AG10803 (cell line): ENCODE measurements at places on chromosomes 11 and 22.

DNA sequence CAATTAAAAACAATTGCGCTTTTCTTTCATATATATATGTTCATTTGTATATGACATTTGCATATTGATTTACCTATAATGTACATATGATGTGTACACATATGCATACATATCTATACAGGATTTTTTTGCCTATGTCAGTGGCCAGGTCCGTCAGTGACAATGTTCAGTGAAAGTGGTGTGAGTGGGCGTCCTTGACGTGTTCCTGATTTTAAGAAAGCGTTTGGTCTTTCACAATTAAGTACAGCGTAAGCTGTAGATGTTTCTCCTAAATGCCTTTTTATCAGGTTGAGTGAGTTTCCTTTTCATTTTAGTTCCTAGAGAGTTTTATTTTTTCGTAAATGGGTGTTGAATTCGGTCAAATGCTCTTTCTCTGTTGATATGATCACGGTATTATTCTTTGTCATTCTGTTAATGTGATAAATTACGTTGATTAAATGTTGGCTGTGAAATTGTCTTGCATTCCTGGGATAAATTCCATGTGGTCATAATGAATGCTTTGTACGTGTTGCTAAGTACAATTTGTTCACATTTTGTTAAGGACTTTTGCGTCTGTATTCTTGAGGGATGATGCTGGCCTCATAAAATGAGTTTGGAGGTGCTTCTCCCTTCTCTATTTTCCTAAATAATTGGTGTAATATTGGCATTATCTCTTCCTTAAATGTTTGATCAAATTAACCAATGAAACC lies 10.6 kb upstream of the GNB1L start:
- DNase-seq, result no peak

DNA sequence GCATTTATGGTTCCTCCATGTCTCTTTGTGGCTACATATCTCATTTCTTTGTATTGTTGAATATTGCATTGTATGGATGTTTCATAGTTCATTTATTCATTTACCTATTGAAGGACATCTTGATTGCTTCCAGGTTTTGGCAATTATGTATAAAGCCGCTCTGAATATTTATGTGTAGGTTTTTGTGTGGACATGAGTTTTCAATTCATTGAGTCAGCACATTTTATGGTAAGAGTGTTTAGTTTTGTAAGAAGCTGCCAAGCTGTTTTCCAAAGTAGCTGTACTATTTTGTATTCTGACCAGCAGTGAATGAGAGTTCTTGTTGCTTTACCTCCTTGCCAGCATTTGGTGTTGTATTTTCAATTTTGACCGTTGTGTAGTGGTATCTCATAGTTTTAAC lies 39.2 kb downstream of the KDM2A start:
- peak; percentile 50 for DNase-seq

DNA sequence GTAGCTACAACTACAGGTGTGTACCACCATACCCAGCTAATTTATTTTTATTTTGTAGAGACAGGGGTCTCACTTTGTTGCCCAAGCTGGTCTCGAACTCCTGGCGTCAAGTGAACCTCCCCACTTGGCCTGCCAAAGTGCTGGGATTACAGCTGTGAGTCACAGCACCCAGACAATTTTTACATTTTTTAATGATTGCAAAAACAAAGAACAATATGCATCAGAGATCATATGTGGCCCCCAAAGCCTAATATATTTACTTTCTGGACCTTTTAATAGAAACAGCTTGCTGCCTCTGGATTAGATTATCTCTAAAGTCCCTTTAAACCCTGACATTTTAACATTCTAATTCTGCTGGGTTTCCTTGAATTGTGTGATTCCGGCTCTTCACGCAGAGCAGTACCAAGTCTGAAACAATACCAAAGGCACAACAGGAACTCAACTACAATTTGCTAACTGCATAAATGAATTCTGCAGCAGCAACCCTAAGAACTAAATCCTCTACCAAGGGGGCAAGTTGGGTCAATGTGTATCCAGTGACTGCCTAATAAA lies 25.0 kb downstream of the RAB30 start:
- peak; percentile 57 for DNase-seq

DNA sequence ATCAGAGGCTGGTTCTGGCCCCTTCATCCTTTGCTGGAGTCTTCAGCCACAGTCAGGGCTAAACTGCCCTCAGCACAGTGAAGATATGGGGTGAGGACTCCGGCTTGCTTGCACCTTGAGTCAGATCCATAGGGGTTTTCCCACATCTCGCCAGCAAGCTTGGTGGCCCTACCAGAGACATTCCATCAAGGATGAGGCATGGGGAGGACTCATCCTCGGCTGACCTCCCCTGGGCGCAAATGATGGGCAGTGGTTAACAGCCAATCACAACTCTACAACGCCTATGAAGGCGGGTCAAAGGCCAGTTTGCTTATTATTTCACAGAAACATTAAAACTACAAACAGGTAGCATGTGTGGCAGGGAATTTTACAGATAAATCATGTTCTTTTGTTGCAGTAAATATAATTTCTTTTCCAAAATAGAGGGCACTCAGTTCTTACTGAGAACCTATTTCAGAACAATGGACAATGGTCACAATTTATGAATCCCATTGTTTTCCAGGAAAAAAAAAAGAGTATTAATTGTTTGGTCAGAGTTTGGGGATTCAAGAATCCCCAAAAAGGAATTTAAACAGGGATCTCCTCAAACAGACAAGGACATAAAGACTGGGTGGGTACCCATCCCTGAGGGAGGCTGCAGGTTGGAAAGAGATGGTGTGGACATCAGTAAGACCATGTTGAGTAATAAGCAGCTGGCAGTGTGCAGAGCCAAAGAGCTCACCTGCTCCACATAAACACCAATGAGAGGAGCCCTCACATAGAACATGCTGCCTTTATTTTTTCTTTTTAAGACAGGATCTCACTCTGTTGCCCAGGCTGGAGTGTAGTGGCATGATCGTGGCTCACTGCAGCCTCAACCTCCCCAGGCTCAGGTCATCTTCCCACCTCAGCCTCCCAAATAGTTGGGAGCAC lies 14.8 kb downstream of the PLAAT3 start:
- DNase-seq, result peak; percentile 78

GRCh38 chr11:27696961-27697360 lies 3.3 kb downstream of the BDNF start:
- no peak for DNase-seq

- DNase-seq, result no peak
Observed at GRCh38 chr11:70471254-70471653, 72.9 kb downstream of the CTTN start.

GRCh38 chr11:93256623-93257022 lies 58.8 kb upstream of the SLC36A4 start:
- no peak for DNase-seq

GRCh38 chr22:30870451-30871345 lies 97.9 kb downstream of the MORC2 start:
- DNase-seq, result no peak

- DNase-seq, result peak; percentile 20
Observed at GRCh38 chr11:66278363-66279091, 552 bp downstream of the CNIH2 start.

DNA sequence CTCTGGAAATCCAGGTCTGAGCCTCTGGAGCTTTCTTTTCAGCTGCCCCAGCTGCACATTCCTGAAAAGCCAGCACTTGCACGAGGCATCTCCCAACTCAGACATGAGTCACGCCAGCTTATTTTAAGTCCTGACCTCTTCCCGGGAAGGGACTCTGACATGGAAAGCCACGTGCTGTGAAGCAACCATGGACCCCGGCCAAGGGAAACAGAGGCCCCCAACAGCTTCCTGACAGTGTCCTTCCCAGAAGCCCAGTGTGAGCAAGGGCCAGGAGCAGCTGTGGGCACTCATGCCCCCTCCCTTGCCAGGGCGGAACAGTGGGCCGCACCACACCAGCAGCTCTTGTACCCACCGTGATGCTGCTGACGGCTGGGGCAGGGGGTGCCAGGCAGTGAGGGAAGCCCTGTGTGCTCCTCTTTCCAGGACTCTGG lies 118.8 kb upstream of the CADM1 start:
- DNase-seq, result peak; percentile 96

- no peak for DNase-seq
Observed at GRCh38 chr11:8235925-8236324, 27.8 kb downstream of the LMO1 start.

- DNase-seq, result no peak
Observed at GRCh38 chr22:49871482-49871881, 17.8 kb downstream of the ZBED4 start.

GRCh38 chr11:77201370-77201769 lies 73.3 kb downstream of the MYO7A start:
- no peak for DNase-seq

GRCh38 chr11:114262681-114263512 lies 33.3 kb upstream of the NNMT start:
- peak; percentile 50 for DNase-seq

GRCh38 chr22:20758688-20759087 lies 15.2 kb upstream of the SERPIND1 start:
- no peak for DNase-seq
